NCI-H526 treated with DMSO at 0.1 percent for 48 hours (cell line): ENCODE measurements at places on chromosomes 7 and 10.

GRCh38 chr7:31190906-31191305 is 138.8 kb downstream of the ADCYAP1R1 start:
- no peak for DNase-seq

- no peak for DNase-seq
These were observed 125.5 kb downstream of the PTPN20 start for GRCh38 chr10:47036771-47037170.

DNA sequence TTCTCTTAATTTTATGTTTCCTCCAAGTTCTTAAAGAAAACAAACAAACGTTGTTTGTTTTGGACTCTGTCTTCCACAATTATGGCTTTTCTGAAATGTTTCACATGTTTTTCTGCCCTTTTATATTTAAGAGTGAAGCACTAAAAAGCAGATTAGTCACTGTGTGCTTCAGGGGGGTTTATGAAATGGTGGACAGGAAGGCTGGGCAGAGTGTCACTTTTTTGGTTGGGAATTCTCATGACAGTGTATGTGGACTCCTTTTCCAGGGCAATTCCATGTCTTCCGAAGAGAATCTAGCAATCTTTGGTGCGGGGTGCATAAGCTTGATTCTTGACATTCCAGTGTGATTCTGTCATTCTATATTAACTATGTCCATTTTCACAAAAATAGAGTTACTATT is 669.4 kb downstream of the PARD3 start:
- no peak for DNase-seq

- no peak for DNase-seq
These were observed 138.8 kb downstream of the DNAJB6 start for GRCh38 chr7:157475601-157476000.

- DNase-seq, result no peak
These were observed 305.2 kb downstream of the FRMD4A start for GRCh38 chr10:14025283-14026189.

DNA sequence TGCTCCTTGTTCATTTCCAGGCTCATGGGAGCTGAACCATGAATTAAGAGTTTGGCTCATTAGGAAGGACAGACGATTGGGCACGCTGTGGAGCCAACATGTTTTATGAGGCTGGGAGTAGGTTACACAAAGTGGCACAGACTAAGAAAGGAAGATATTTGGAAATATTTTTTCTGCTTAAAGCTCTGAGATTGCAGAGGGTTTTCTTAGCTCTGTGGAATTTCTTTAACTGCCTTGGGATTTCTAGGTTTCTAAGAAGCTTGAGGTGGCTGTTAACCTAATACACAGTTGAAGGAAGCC is 344.6 kb downstream of the RNLS start:
- no peak for DNase-seq

DNA sequence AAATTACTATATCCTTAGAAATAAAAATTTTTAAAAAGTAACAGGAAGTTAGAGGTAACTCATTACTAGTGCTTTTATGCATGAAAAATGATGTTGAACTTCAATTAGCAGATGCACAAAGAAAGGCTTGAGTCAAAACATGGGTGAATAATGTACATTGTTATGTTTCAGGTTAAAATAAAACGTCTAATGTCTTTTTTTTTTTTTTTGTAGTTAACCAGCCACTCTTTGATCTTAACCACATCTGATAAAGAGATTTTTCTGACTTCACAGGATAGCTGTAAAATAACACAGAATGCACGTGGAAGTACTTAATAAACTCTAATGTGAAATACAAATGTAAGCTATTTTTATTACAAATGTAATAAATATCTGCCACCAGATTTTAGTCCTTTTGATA is 61.7 kb downstream of the GSAP start:
- no peak for DNase-seq

DNA sequence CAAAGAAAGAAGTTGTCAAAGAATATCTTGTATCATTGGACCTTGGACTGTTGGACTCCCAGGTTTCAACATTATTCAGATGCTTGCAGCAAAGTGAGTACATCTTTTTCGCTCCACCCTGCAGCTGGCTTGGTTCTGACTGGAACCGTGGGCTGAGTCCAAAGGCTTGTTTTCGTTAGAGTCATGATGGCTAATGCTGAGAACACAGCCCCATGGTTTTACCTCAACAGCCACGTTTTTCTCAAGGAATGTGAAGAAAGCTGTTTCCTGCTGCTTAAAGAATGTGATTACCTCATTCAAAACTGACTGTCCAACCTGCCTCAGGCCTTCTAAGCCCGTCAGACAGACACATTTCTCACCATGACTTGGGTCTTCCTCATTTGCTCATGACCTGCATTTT is 69.5 kb downstream of the STEAP1B start:
- no peak for DNase-seq

DNA sequence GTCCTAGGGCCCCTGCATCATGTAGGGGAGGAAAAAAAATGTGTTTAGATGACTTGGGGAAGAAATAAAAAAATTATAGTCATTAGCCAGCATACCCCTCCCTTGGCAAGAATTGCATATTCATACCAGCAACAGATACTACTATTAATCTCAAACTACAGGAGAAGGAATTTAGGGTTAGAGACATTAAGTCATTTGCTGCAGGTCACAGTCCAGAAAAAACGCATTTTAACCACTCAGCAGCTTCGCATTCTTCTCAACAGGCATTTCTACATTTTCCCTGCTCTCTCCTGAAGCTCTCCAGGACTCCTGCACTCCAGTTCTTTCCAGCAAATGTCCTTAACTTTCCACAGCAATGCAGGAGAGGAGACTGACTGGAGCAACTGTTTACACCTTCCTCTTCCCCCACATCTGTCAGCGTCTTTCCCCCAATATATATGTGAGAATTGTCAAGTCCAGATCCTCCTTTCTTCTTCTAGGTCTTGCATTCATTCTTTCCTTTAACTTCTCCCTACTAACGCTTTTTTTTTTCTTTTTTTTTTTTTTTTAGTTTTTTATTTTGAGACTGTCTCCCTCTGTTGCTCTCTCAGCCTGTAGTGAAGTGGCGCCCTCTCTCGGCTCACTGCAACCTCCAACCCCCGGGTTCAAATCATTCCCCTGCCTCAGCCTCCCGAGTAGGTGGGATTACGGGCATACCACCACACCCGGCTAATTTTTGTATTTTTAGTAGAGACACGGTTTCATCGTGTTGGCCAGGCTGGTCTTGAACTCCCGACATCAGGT is 35.6 kb downstream of the PRPS1L1 start:
- no peak for DNase-seq

GRCh38 chr7:70005891-70006260 is 407.6 kb downstream of the AUTS2 start:
- DNase-seq, result no peak

DNA sequence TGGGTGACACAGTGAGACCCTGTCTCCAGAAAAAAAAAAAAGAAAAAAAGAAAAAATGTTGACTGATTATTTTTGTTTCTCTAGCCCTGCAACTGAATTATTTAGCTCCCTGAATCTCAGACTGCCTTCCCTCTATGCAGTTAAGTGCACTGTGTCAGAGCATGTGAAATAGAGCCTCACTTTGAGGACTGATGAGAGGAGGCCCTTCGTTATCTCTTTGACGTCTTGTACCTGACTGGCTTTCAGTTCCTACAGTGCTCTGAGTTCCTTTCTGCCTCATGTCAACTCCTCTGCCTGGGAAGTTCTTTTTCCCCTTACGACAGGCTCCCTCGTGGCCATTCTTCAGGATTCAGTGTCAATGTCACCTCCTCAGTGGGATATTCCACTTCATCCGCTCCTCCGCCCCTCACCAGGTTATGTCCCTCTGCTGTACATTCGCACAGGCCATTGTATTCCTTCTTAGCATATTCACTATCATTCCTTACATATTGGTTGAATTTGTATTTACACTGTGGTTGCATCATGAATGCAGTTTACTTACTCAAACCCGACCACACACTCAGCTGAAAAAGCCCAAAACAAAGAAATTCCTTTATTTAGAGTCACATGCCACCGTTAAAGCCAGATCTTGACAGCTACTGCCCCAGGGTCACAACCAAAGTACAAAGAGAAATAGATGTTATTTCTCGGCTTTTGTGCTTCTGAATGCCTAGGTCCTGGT is 18.1 kb upstream of the CAMK2G start:
- no peak for DNase-seq

- DNase-seq, result no peak
These were observed 592 bp upstream of the MAPK8 start for GRCh38 chr10:48305905-48306264.

DNA sequence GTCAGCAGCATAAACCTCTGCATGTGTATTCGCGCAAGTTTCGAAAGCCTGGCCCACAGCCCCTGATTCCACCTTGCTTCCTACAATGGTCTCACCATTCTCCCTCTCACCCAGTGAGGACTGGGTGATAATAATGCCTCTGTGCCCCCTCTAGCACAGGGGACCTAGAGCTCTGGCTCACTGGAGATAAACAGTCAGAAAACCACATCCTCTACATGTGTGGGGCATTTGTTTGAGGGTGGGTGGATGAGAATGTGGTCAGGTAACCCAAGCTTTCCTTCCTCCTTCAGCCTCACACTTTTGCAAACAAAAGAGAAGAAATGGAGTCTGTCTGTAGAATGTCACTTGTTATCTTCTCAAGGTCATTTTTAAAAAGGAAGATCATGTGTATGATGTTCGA is 373.5 kb downstream of the KCNMA1 start:
- DNase-seq, result no peak

GRCh38 chr7:135884495-135885232 is 92.5 kb downstream of the MTPN start:
- DNase-seq, result no peak

DNA sequence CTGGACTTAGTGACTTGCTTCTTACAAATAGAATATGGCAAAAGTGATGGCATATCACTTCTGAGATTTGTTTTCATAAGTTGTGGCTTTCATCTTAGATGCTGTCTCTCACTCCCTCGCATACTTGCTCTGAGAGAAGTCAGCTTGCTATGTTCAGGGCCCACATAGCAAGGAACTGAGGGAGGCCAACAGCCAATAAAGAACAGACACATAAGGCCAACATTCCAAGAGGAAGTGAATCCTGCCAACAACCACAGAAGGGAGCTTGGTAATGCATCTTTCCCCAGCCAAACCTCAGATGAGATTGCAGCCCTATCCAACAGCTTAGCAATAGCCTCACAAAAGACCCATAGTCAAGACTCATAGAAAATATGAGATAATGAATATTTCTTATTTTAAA is 39.2 kb upstream of the DMTF1 start:
- DNase-seq, result no peak

DNA sequence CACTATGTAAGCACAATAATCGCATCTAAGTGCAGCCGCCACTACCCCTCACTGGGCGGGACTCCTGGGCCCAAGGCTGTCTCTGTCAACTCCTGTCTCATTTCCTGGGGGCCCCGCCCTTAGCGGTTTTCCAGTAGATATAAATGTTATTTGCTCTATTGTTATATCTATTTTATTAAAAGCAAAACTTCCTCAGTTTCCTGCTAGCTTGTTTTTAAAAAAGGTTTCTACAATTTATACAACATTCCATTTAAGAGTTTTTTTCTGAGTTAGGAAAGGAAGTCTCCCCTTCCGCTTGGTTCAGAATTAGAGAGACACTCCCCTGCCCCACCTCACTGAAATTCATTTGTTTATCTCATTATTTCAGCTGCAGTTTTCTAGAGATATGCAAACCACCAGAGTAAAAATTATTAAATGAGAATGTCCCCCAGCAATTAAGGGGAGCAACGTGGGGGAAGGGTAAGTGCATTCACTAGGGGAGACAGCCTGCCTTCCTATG is 82.7 kb downstream of the RAMP3 start:
- DNase-seq, result no peak

GRCh38 chr10:122348935-122349361 is 25.6 kb upstream of the PLEKHA1 start:
- DNase-seq, result no peak

GRCh38 chr10:43979551-43979950 is 330.9 kb upstream of the ZNF32 start:
- no peak for DNase-seq

- DNase-seq, result no peak
These were observed 24.9 kb upstream of the SEC61G start for GRCh38 chr7:54783952-54784351.
